ENCODE measurements at places on chromosomes 3 and 15.

DNA sequence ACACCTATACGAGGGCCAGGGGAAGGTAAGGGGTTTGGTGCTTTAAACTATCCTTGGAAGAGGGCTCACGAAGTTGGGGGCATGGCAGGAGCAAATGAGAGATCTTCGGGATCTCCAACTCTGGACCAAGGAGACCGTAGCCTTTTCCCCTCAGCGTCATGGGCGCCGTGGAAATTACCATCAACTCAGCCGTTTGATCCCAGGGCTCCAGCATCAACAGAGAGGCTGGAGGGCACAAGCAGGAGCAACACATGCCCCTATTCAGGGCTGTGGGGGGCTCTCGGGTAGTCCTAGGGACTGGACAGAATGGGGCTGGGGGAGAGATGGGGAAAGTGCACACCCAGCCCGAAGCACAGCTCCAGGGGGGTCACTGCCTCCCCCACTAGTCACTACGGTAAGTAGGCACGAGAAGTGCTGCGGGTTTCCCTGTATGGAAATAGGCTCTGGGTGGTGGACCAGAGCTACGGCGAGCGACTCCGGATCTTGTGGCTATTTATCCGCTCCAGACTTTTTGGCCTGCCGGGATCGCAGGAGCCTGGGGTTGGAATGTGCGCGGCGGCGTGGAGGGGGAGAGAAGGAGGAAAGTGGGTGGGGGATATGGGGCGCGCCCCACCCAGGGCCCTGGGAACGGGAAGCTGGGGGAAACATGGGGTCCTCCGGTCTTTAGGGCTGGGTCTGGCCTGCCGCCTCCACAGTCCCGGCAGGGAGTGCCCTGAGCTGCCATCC is 539 bp upstream of the LAMB2 start:
- peak; percentile 84 for DNase-seq

DNA sequence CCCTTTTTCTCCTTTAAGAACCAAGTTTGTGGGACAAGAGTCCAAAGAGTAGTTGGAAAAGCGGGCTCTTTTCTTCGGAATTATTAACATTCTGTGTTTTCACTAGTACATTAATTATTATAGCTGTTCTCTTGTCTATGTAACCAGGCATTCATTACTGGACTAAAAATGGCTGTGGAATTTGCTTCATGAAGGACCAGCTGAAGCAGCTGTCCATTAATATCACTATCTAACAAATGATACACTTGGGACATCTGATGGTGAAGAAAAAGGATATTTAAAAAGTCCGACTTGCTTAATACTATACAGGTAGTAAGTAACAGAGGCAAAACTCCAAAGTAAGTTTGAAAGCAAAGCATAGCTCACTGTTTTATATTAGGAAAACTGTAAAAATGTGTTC is 728.9 kb upstream of the DPPA4 start:
- DNase-seq = no peak

DNA sequence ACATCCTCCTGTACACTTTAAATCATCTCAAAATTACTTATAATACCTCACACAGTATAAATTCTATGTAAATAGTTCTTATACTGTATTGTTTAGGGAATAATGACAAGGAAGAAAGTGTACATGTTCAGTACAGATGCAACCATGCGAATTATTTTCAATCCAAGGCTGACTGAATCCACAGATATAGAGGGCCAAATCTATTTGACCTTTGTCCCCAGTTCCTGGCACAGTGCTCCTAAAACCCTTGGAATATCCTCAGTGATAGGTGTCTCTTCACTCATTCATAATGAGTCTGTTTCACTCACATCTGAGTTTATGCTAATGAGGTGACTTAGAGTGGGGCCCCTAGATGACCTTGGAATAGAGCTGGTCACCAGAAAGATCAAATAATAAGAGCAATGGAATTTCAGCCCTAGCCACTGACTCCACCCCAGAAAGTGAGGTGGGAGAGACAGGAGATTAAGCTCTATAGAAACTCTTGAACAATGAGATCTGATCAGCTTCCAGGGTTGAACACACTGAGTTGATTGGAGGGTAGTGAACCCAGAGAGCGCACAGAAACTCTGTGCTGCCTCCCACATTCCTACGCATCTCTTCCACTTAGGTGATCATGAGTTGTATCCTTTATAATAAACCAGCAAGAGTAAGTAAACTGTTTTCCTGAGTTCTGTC is 65.3 kb downstream of the ADAM10 start:
- no peak for DNase-seq

GRCh38 chr3:13198264-13198879 is 125.1 kb upstream of the IQSEC1 start:
- no peak for DNase-seq

Measured in dorsolateral prefrontal cortex (tissue), 122 donors.